ENCODE measurements at places on chromosomes 6 and 20.

DNA sequence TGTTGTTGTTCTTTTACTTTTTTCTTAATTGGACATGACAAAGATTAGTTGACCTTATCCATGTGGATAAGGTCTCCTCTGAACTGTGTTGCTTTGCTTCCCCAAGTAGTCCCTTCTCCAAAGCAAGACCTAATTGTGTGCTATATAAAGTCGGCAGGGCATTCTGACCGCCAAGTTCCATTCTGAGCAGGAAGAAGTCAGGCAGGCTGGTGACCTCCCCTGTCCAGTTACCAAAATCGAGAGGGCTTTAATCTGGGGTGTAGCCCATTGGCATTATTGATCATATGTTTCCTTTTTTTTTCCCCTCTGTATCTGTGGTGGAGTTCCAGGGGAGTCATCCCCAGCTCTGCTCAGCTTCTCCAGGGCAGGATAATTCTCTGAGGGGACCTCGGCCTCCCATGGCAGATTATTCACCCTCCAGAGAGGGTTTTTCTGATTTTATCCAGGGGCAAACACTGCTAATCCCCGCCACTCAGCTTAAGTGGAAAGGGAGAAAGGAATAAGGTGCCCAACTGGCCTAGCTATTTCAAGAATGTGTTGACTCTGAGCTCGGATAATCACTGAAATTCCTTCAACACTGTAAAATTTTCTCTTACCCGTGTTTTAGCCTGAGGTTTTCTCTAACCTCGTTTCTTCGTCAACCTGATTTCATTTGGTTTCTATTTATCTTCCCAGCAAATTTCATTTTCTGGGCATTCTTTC, 71.8 kb upstream of the L3MBTL3 start:
- no peak for DNase-seq

- no peak for DNase-seq
These were observed 8.8 kb downstream of the SNX3 start for GRCh38 chr6:108252055-108252454.

DNA sequence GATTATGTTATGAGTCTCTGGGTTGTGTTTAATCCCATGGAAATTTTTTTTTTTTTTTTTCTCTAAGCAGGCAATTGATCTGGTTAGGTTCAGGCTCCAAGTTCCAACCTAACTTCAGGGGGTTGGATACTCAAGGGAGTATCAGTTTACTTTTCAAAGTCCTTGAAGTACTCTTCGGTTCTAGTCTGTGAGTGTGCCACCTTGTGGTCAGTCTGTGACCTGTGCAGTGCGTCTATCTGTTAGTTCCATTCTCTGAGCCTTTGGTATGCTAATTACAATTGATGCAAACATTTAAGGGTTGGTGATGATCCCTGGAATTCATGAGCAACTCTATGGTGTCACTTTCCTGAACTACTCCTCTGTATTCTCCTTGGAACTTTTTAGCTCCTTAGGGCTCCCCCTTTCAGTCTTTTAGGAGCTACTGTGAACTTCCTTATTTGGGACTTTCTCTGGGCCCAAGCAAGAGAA, 342.0 kb downstream of the SOX4 start:
- DNase-seq: no peak

DNA sequence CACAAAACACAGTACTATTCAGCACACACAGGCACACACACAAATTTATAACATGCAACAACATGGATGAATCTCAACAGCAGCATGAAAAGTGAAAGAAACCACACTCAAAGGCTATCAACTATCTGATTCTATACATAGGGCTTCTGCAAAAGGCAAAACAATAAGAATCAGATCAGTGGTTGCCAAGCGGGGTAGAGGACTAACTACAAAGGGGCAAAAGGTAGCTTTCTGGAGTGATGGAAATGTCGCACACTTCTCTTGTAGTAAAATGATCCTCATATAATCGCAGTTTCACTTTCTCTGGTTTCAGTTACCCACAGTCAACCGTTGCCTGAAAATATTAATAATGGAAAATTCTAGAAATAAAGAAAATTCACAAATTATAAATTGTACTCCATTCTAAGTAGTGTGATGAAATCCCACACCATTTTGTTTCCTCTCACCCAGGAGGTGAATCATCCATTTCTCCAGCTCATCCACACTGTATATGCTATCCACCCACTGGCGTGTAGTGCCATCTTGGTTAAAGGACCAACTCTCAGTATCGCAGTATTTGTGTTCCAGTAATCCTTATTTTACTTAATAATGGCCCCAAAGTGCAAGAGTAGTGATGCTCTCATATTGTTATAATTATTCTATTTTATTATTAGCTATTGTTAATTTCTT, 12.8 kb upstream of the PLN start:
- no peak for DNase-seq

- DNase-seq: no peak
These were observed 10.9 kb upstream of the PKIG start for GRCh38 chr20:44571362-44571988.

DNA sequence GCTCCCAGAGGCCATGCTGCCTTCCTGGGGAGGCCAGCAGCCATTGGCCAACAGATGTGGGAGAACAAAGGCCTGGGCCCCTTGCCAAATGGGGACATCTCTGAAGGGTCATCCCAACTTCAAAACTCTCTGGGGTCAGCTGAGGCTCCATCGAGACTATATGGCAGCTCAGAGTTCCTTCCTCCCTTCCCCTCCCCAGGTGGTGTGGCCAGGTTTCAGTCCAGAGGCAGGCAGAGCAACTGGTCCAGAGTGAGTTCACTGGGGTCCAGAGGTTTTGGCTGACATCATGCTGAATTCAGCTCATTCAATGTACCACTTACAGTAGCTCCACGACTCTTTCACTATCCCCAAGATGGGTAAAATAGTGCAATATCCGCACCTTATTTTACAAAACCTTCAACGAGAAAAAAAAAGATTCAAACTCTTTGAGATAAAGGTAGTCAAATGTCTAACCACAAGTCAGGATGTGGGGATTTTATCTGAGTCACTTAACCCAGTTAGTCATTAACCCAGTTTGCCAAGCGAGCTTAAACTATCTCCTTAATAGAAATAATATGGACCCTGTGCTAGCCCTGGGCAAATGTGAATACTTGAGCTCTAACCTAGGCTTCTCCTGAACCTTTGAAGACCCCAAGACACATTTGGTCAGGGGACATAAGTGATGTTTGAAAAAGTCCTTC, 108.4 kb upstream of the PLEKHG1 start:
- no peak for DNase-seq

DNA sequence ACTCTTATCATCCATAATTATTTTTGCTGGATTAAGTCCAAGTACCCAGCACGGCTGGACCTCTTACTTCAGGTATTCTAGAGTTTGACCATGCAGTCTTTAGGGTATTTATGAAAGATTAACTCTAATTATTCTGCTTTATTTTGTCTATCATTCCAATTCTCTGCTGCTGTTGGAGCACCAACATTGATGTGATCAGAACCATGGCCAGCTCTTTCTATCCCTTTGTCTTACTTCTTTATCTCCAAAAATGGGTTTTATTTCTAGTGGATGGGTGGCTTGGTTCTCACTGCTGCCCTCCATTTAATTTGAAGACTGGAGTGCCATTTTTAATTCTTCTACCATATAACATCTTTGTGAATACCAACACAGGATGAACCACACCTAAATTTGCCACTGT, 704.3 kb downstream of the FRK start:
- DNase-seq: no peak

- DNase-seq: no peak
These were observed 84.5 kb upstream of the QKI start for GRCh38 chr6:163329991-163330390.

DNA sequence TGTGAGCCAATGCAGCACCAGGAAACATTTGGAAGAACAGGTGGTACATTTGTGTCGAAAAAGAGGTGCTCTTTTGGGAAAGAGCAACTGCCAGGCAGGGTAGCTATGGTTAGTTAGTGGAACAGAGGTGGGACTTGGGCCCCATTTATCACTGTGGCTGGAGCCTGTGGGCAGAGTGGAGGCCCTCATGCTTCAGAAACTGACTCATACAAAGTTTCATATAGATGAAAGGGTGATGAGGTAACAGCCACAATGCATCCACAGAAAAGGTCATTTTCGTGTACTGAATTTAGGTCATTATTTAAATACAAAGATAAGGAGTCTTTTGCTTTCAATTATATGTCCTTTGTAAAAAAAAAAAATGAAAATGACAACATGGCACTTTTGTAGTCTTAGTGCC, 76.4 kb upstream of the HS3ST5 start:
- DNase-seq: peak; percentile 51

DNA sequence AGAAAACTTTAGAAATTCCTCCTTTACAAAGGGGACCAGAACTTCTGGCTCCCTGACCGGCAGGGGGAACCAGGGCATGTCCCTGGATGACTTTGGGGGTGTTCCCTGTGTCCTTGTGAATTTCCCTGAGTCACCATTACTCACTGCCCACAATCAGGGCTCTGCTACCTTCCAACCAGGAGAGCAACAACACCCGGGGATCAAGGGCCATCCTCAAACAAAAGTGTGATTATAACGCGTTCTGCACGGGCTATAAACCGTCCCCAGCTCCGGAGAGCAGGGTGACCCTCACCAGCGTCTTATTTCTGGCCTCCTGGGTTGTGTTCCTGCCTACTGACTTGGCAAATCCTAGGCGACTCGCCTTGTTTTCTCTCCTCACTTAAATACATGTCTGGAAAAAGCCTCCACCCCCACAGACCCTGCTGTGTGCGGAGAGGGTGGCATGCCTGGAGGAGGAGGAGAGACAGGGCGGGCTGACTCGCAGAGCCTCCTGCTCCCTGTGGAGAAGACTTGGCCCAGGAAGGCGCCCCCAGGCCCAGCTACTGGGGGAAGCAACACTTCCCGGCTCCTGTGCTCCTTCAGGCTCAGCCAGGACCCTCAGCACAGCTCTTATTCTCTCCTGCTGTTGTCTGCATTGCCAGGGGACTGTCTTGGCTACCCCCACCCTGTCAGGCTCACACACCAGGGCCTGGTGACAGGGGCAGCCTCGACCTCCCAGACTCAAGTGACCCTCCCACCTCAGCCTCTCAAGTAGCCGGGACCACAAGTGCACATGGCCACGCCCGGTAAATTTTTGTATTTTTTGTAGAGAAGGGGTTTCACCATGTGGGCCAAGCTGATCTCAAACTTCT, 54.1 kb downstream of the FGD2 start:
- DNase-seq: no peak

- DNase-seq: no peak
These were observed 32.7 kb downstream of the HLA-A start for GRCh38 chr6:29974901-29975560.

- peak; percentile 12 for DNase-seq
These were observed 38.0 kb upstream of the ERVFRD-1 start for GRCh38 chr6:11149551-11149950.

- no peak for DNase-seq
These were observed 534 bp downstream of the KIAA1755 start for GRCh38 chr20:38260025-38260377.
